ENCODE measurements at places on chromosomes 16 and 17.

DNA sequence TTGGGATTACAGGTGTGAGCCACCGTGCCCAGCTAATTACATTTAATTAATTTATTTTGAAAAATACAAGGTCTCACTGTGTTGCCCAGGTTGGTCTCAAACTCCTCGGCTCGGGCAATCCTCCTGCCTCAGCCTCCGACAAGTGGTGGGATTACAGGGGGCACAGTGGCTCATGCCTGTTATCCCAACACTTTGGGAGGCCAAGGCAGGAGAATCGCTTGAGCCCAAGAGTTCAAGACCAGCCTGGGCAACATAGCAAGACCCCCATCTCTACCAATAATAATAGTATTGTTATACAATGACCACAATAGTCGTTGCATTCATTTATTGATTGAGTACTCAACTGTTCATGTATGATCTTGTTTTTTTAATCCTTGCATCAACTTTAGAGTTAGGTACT is 22.0 kb downstream of the CDH1 start:
- no peak for DNase-seq

GRCh38 chr16:56643080-56643778 is 4.8 kb downstream of the MT1A start:
- DNase-seq = peak; percentile 63

- DNase-seq = no peak
Observed at GRCh38 chr16:11801481-11802021, 4.5 kb upstream of the ZC3H7A start.

GRCh38 chr17:64506201-64506575 is at the start of gene DDX5:
Gene DDX5 (minus strand): TSS chr17:64506289. CDS start chr17:64506119, 170 bp downstream.
- DNase-seq = peak; percentile 97

DNA sequence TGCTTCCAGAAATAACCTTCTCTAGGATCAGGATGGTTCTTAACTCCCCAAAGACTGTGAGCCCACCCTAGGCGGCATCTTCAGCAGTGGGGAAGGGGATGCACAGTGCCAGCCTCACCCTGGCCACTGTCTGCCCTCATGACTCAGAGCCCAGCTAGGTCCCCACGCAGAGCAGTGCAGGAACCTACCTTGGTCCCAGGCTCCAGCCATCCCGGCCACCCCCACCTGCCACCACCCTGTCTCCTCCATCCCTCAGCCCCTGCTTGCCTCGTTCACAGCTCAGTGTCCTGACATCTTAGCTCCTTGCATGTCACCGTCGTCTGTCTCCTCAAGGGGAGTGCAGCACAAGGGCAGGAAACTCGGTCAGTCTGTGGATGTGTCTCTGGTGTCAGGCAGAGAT is 16.1 kb upstream of the KRTAP17-1 start:
- DNase-seq = no peak

- peak; percentile 75 for DNase-seq
Observed at GRCh38 chr17:37770631-37771518, 26.0 kb upstream of the HNF1B start.

DNA sequence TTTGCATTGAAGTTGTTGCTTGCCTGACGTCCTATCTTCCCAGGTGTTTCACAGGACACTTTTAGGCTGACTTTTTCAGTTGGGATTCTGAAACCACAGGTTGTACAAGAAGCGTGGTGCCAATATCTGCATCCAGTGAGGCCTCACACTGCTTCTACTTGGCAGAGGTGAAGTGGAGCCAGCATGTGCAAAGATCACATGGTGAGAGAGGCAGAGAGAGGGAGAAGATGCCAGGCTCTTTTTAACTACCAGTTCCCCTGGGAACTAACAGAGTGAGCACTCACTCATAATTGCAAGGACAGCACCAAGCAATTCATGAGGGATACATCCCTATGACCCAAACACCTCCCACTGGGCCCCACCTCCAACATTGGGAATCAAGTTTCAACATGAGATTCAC is 5.8 kb upstream of the ABCA6 start:
- DNase-seq = no peak

DNA sequence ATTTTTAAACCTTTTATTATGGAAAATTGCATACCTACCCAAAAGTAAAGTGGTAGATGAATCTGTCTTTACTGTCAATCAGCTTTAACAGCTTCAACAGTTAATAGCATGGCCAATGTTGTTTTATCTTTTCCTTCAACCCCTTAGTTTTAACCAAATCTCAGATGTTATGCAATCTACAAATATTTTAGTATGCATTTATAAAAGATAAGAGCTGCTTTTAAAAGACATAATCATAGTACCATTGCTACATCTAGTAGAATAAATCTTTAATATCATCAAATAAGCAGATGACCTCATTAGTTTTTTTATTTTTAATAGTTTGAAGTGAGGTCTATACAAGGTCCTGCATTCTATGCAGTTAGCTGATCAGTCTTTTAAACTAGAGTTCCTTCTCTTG is 37.9 kb downstream of the MAP2K4 start:
- DNase-seq = no peak

DNA sequence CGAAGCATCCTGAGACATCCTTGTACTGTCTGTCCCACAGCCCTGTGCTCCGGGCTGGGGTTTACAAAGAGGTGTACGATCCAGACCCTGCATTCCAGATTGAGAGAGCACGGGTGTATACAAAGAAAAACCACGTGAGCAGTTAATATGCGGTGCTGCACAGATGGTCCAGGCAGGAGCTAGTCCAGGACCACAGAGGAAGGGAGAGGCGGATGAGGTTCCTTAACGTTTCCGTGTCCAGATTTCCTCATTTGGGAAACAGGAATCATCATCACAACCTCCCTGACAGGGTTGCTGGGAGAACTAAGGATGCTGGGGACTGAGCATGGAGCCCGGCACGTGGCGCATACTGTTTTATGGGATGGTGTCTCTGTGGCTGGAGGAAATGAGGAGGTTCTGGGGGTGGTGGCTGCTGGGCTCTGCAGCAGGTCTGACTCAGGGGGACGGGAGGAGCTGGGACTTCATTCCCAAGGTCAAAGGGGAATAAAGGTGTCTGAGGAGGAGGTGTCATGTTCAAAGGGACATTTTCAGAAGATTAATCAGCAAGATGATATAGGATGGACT is 26.2 kb downstream of the WIPI1 start:
- DNase-seq = no peak

DNA sequence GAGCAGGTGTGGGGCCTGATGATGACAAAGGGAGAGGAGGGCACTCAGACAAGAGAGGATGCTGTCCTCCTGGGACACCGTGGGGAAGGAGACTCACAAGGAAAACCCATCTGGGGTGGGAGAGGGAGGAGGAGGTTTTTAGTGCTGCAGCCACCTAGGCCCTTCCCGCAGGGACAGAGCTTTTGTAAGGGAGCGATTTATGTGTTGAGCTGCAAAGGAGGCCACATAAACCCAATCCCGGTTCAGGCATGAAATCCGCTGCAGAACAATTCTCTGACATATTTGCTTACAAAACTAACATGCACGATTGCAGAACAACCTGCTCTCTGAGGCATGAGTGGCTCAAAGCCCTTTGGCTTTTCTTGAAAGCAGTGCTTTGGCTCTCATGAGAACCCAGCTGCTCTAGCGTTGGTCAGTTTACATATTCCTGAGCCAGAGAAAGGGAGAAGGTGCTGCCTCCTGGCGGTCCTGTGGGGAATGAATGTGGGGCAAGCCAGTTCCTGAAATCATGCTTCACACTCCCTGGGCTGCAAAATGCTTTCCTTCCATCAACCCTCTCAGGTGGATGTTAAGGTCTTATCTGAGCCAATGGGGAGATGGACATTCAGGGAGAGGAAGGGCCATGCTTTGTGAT is 122.4 kb upstream of the NLRP1 start:
- peak; percentile 79 for DNase-seq

DNA sequence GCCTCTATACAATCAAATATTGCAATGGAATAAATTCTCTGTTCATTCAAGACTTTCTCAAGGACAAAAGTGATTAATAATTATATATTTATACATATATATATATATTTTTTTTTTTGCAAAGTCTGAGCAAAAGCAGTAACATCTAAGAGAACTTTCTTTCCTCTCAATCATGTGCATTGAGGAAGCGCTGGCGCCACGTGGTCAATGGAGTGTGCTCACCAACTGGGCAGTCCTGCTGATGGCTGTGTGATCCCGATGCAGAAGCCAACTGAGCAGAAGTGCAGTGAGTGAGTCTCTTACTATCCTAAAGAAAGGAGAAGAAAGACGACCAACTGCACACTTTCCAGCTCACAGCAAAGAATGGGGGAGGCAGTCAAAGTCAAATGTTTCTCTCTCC is 37.2 kb upstream of the ULK2 start:
- no peak for DNase-seq

Data from nephron progenitor cell (in vitro differentiated cells).